Glomerular endothelial cell (primary cell): ENCODE measurements at places on chromosomes 2 and 18. TPM values are rescaled to one million over a fixed set of nuclear protein-coding genes. Genes with fewer than 3 reads are reported as not detected.

GRCh38 chr18:36127836-36128529 is 1.2 kb downstream of the SLC39A6 start:
- no peak for DNase-seq

GRCh38 chr2:176399074-176399598 is 129.9 kb downstream of the MTX2 start:
- DNase-seq, result no peak

- DNase-seq, result peak; percentile 10
Observed at GRCh38 chr18:43893001-43893637, 615.8 kb upstream of the SYT4 start.

- peak; percentile 78 for DNase-seq
Observed at GRCh38 chr18:48848641-48849143, 102.1 kb downstream of the SMAD7 start.

GRCh38 chr18:50044402-50044801 is 150.5 kb downstream of the MYO5B start:
- no peak for DNase-seq

DNA sequence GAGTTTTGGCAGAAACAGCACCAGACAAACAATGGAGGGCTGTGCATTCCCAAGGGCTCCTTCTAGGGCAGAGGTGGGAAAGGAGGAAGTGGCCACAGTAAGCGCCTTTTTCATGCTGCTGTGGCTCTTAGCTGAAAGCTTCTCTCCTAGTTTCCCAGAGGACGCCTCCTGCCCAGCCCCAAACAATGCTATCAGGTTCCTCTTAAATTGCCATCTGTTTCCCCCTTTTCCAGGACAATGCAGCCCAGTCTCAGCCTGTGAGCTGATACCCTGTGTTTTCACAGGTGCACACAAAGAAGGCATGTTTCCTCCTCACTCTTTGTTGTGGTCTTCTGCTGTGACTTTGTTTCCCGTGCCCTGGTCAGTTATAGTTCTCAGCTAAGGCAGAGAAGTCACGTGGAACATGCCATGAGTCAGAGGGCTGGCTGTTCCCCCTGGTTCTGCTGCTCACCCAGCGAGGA is 5.4 kb upstream of the FAM124B start:
- peak; percentile 98 for DNase-seq

Gene CHST10
- total RNA-seq, result 13.4 and 15.6 TPM in 2 replicates

Gene REG1A
- total RNA-seq, result not detected in 2 replicates

Gene PFN4
- total RNA-seq, result 2.7 TPM in 1 of 2 replicates, not detected in the other

Gene SOWAHC
- total RNA-seq, result 5.3 and 5.7 TPM in 2 replicates

Gene STARD6
- total RNA-seq, result not detected in 2 replicates

Gene OR6B2
- total RNA-seq, result not detected in 2 replicates
